Naive thymus-derived CD4-positive, alpha-beta T cell (primary cell): ENCODE measurements at places on chromosomes 7 and 10.

GRCh38 chr10:30775779-30776591 is 146.4 kb upstream of the LYZL2 start:
- no peak for DNase-seq

DNA sequence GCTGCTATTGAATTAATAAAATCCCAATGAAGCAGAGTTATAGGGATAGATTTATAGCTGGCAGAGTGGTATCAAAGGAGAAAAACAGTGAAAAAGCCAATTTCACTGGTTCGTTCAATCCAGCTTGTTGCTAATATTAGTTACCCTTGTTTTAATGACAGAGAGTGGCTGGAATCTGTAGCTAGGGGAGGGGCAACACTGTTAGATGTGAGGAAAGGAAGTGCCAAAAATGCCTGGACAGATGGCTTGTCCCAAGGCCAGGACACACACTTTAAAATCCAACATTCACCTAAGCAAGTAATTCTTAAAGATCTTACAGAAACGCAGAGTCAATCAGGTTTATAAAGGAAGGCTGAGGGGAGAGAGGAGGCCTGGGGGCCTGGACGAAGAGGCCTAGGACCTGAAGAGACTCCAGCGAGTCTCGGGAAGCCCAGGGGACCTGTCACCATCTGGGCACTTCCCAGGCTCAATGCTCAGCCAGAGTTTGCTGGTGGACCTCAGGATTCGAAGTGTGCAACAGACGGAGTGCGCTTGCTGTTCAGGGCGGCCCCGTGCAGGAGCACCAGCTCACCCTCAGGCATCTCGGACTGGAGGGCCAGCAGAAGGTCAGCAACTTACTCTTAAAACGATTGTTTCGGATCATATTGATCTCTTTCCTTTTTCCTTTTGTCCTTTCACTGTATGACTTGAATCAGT is 36.7 kb downstream of the TMEM248 start:
- no peak for DNase-seq

DNA sequence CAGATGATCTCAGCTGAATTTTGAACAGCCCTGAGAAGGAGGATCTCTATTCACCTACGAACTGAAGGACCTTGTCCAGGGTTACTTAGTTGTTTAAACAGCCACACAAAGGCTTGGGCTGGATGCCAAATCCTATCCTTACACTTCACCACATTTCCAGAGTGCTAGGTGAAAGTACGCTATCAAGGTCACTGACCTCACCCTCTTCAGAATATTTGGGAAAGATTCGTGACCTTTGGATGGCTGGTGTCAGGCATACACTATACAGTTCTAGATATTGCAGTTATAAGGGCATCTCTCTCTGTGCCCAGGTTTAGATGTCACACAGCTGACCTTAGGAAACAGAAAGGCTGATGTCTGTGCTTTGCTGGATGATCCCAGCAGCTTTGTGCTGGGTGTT is 61.2 kb upstream of the ABLIM1 start:
- no peak for DNase-seq

- DNase-seq: no peak
Measured at GRCh38 chr7:47371733-47372368, 210.1 kb downstream of the TNS3 start.
